Mammary epithelial cell (primary cell): ENCODE measurements at places on chromosomes 6 and 20.
A peak's percentile ranks its signal among the peaks of the same experiment; 100 is the strongest.

DNA sequence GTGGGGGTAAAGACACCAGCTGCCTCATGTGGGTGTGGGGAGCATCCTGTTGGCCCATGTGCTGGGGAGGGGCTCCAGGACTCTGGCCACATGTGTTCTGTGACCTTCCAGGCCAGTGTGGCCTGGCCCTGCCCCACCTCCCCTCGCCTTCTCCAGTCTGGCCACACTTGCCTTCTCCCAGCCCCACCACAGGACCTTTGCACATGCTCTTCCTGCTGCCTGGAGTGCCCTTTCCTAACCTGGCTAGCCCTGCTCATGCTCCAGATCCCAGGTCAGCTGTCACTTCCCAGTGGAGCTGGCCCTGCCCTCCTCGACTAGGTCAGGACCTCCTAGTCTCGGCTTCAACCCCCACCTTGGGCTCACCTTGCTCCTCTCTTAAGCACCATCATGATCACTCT, 183.8 kb downstream of the CDH4 start:
- no peak for DNase-seq

GRCh38 chr6:11701573-11701972, 77.0 kb downstream of the ADTRP start:
- DNase-seq = peak; percentile 79

DNA sequence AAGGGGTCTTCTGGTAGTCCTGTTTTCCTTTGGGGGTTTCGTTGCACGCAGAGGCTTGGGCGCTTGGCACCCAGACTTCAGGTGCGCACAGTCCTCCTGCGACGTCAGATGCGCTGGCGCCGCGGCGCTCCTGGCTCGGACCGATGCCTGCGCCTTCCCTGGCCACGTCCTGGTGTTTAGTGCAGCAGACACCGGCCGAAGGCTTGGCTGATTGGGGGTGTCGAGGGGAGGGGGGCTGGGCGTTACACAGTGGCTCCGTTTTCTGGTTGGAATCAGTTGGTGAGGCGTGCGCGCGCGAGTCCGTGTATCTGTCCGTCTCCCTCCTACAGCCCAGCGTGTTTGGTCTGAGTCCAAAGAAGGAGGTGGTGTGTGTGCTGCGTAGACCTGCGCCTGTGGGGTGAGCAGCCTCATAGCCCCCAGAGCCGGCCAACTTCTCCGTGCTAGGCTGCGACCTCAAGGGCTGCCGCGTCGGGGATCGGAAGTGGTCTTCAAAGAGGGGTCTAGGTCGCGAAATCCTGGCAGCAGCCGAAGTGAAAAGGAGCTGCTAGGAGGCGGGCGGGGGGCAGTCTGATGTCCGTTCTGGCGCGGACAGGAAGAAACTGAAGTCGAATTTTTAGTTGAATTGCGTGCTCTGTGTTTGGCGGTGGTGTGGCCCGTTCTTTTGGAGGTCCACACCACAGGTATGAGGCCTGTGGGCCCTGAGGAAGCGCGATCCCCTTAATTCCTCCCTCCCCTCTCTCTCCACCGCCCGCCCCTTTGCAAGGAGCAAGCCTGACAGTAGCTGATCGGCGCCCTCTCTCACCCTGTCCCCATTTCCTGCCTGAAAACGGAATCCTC, 1.5 kb downstream of the SYNDIG1 start:
- peak; percentile 54 for DNase-seq

DNA sequence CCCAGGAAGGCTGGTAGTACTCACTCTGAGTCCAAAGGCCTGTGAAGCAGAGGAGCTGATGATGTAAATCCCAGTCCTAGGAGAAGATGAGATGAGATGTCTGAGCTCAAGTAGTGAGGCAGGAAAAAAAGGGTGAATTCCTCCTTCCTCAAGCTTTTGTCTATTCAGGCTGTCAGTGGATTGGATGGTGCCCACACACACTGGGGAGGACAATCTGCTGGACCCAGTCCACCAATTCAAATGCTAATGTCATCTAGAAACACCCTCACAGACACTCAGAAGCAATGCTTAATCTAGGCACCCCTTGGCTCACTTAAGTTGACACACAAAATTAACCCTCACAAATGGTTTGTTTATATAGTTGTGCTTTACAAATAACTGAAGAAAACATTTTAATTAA, 94.6 kb downstream of the CD109 start:
- DNase-seq = no peak

DNA sequence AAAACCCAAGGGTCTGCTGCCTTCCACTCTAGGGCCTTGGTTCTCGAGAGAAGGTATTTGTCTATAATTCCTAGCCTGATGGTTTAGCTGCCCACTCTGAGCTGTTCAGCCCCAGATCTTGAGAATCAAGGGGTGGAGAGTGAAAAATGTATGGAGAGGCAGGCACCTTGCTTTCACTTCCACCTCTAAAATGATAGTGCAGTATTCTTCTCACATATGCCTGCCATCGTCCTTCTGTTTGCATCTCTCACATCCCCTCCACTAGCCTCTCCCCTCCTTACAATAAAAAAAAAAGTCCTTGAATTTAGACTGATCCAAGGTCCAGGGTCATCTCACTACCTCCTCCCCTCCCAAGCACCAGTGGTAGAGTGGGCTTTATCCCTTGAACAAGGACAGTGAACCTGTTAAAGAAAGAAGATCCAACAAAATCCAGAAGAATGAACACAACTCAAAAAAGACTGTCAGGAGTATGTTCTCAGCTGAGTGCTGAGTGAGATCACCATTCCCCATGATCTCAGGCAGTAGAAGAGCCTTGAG, 104.2 kb downstream of the HIVEP1 start:
- no peak for DNase-seq

GRCh38 chr20:54133434-54134427, 40.1 kb downstream of the CYP24A1 start:
- DNase-seq = peak; percentile 80

DNA sequence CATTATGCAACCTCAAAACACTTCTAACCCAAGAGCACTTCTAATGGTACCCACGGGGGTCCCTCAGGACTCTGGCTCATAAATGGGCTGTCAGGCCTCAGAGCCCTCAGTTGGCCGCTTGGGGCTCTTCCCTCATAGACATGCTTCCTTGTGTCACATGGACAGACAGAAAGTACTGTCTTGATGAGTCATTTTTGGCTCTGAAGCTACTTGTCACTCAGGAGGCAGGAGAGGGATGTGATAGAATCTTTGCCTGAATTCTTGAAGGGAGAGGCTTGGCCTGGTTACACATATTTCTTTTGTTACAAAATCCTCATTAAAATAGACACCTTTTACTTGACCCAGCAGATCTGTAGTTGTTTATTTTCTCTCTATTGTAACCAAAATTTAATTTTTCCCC, 15.1 kb upstream of the EDN1 start:
- DNase-seq = peak; percentile 51

GRCh38 chr20:62025394-62025793, 40.3 kb downstream of the TAF4 start:
- no peak for DNase-seq

DNA sequence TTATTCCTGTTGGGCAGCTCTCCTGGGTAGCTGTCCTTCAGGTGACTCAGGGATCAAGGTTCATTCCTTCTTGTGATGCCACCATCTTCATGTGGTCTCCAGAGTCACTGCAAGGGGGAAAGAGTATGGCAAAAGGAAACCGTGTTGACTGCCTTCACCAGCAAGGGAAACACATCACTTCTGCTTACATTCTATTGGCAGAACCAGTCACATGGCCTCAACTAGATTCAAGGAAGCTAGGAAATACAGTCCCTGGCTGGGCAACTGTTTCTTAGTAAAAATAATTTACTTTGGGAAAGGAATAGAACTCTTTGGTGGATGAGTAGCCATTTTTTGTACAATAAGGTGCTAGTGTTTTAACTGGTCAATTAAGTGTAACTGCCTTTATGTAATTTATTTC, 5.3 kb downstream of the ANKRD6 start:
- peak; percentile 10 for DNase-seq
